Stimulated activated CD4-positive, alpha-beta T cell treated with anti-CD3 and anti-CD28 coated beads, TNF-alpha, amount 100 ng/mL, for 4 hours (primary cell): ENCODE measurements at places on chromosomes 3 and 15.

- DNase-seq, result no peak
Measured at GRCh38 chr3:183074261-183074660, 25.0 kb downstream of the MCCC1 start.

GRCh38 chr15:66587749-66588148, 22.0 kb upstream of the LCTL start:
- DNase-seq, result no peak

- no peak for DNase-seq
Measured at GRCh38 chr15:59360305-59360704, 12.4 kb downstream of the MYO1E start.

GRCh38 chr15:63587527-63587926, 9.7 kb upstream of the FBXL22 start:
- DNase-seq, result no peak

DNA sequence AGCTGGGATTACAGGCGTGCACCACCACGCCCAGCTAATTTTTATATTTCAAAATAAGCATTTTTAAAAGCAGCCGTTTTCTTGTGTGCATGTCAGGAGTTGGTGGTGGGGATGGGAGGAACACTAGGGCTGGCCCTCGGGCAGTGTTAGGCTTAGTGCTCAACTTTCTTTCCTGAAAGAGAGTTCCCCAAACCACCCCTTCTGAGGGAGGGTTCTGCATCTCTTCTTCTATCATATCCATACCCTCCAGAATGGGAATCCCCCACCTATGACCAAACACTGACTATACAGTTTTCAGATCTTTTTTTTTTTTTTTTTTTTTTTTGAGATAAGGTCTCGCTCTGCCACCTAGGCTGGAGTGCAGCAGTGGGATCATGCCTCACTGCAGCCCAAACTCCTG, 12.5 kb downstream of the PFKFB4 start:
- DNase-seq, result no peak

- no peak for DNase-seq
Measured at GRCh38 chr3:14389716-14390115, 12.7 kb upstream of the SLC6A6 start.

- DNase-seq, result no peak
Measured at GRCh38 chr15:47644722-47645121, 72.6 kb upstream of the SEMA6D start.

DNA sequence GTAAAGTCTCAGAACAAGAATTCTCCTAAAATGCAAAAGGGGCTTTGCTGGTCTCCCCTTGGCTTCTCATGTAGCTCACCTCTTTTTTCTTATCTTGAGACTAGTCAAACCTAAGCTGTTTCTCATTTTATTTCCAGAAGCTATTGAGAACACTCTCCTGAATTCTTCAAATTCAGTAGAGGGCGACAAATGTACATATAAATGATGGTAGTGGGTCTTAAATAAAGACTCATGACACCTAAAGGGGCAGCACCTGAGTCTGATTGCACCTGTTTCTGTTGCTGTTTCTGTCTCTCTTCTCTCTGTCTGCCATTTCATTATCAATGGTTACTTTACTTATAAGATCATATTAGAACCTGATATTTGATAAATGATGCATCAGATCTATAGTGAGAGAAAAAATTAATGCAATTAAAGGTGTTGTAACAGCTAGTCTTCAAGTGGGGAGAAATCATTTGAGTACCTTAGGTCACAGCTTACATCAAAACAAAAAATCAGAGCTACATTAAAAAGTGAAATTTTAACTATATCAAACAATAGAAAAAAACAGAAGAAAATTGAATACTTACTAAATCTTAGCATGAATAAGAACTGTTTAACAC, 7.0 kb downstream of the ADIPOQ start:
- no peak for DNase-seq
